ENCODE measurements at places on chromosomes 7 and 10.

GRCh38 chr10:84605802-84606201 is 277.4 kb downstream of the CCSER2 start:
- no peak for DNase-seq

DNA sequence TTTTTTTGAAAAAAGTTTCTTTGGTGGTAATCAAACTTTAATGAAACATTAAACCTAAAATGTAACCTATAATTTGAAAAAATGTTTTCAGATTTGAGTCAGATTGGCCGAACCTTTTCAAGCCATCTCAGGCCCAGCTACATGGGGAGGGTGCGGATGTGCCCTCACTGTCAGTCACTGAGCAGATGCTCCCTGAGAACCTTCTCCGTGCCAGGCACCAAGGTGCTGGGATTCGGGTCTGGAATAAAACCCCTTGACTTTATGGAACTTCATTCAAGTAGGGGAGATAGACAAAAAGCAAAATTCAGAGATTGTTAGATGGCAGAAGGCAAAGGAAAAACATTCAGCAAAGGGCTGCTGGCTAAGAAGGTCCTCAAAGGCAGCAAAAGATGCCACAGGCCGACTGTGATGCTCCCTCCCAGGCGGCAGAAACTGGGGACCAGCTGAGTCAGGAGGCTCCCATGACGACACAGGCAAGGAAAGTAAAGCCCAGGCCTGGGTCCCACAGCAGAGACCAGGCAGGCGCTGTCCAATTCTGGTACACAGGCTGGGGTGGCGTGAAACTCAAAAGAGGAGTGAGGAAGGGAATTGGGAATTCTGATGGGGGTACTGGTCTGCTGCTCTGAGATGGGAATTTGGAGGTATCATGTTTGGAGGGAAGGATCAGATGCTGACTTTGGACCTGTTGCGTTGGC is 82.2 kb upstream of the DDC start:
- DNase-seq: no peak

DNA sequence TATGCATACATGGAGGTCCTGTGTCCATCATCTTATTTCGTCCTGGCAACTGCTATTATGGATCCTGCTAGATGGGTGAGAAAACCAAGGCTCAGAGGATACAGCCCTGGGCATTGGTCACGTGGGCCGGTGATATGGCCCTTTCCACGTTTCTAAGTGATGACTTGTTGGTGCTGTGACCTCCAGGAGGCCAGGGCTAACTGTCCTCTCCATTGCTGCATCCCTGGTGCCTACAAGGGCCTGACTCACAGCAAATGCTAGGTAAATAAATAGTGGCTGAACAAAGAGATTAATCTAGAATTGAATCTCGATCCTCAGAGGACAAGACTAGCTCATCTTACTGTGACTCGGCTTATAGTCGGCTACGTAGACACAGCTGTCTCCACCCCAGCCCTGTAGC is 78.6 kb downstream of the FAM53B start:
- DNase-seq: no peak

GRCh38 chr7:115603416-115603815 is 427.1 kb downstream of the TFEC start:
- DNase-seq: no peak

GRCh38 chr10:79165070-79165778 is 96.5 kb downstream of the ZMIZ1 start:
- DNase-seq: no peak

- no peak for DNase-seq
Measured at GRCh38 chr7:6277476-6277875, 5.1 kb upstream of the CYTH3 start.

- DNase-seq: no peak
Measured at GRCh38 chr10:24432478-24433416, 223.8 kb downstream of the KIAA1217 start.

DNA sequence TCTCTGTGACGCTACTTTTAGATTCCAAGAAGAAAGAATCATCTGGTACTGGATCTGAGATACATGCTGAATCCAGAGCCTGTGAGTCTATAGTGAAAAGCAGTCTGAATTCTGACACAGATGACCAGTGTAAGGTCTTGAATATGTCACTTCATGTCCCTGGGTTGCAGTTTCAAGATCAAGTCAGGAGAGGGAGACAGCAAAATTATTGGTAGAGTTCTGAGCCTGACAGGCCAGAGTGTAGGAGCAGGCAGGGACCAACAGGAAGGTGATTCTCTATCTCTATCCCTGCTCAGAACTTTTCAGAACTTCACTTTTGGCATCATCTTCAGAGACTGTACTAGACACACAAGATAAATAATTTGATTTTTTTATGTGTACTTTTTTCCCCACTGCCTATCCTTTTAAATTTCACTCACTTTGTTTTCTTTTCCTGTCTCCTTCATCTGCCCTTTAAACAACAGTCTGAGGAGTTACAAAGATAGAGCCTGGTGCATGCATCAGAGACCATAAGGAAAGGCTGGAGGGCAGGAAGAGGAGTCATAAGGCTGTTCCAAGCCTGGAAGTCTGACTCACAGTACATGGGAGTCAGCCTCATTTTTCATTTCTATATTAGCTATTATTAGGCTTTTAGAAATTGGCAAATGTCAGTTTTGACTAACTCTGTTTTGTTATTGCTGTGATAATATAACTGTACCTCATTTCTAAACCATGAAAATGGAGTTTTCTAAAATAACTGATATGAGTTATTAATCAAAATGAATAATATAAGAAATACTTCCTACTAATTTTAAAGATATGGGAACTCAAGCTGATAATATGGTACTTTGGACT is 120.2 kb upstream of the TMEM229A start:
- DNase-seq: peak; percentile 2

DNA sequence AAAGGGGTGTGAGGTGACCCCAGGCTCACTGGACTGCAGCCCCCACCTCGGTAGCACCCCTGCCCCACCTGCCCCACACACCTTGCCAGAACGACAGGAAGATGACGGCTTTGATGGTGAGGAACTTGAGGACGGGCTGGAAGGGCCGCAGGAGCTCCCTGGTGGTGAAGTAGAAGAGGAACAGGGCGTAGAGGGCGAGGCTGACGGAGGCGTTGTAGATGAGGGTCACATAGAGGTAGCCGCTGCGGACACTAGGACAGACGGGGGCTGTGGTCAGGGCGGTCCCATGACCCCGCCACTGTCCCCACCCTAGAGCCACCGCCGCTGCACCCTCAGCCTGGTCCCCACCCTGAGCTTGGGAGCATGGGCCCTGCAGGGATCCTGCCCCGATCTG is 7.6 kb downstream of the TMEM184A start:
- no peak for DNase-seq

DNA sequence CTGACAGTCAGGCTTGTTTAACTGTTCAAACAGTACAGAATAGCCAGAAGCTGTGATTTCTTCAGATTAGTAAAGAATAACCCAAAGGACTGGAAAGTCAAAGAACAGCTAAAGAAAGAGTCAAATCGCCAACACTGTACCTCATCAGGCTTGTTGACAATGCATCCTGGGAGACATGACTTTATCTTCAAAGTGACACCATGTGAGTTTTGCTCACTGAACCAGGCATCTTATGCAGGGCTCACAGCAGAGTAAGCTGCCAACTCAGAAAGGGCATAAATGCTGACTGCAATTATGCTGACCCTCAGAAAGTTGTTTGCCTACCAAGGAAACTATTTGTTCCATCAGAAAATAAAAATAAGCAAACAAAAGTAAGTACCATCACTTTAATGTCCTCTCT is 96.4 kb downstream of the MAGI2 start:
- no peak for DNase-seq

DNA sequence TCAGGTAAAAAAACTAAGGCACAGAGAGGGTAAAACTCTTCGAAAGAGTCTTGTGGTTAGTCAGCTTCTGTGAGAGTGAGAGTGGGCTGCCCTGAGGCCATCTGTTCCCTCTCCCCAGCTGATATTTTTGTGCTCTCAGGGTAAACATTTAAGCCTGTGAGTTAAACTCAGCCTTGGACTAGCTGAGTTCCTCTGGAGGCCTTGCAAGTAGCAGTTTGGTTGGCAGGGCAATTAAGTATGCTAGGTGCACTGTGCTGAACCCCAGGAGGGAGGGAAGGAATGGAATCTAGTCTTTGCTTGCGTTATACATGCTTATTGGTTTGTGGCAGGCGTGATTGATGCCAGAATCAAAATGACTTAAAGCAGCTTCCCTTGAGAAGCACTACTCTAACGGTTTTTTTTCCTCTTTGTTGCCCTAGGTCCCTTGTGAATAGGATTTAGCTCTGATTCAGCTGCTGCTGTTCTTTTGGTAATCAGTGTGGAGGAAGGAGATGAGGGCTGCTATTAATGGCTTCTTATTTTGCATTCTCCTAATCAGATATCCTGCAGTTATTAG is 140.2 kb downstream of the AUTS2 start:
- DNase-seq: peak; percentile 42

DNA sequence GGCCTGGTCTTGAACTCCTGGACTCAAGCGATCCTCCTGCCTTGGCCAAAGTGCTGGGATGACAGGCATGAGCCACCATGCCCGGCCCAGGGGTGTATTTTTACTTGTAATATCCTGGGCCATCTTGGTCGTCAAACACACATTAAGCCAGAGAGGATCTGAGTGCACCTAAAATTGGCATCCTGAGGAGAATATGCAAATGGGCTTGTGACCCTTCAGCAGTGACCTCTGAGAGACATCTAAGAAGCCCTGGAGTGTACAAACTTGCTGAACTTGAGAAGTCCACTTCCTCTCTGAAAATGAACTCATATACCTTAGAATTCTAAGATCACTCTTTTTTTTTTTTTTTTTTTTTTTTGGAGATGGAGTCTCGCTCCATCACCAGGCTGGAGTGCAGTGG is 372.0 kb upstream of the C7orf33 start:
- no peak for DNase-seq

DNA sequence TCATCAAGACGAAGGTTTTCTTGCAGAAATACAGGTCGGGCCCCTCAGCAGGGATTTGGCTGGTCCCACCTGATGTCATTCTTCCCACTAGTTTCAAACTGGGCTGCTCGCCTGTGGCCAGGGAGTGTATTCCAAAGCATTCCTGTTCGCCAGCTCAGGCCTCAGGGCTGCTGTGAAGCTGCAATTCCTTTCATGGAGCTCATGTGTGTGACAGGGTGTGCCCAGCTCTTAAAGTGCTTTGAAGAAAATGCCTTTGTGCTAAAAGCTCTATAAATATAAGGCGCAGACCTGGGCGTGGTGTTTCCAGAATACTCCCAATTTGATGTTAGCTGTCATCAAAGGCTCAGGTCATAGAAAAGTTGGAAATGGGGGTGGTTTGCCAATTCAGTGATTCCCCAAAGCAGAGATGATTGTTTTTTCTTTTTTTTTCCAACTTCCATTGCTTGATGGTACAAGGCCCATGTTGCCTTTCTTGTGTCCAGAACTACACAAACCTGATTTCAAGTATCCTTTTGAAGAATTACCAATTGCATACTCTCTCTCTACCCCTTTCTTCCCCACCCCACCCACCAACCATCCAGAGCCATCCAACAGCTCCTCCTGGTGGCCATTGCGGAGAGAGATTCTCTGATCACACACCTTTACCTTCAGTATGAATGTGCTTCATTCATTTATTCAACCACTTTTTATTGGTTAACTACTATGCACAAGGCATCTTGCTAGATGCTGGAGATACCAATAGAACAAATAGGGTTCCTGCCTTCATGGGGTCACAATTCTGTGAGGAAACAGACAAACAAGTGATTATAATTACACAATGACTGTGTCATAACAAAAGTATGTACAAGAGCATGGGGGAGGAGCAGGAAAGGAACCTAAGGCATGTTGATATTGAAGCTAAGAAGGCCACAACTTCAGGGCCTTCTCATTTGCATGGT is 297.3 kb upstream of the LYZL1 start:
- peak; percentile 20 for DNase-seq

DNA sequence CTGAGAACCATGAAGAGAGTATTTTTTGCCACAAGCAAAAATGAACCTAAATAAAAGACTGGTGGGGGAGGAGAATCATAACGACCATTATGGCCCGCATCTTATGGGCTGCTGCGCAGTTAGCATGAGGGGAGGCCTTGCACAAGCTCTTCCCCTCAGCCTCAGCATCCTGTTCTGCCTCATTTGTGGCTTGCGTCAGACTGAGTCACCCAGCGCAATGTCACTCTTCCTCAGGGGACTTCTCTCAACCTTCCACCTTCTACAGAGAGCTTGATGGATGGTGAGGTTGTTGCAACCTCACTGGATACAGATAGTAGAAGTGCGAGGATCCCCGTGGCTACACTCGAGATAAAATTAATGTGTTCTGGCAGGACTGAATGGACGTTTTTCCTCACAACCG is 16.8 kb upstream of the GPR15LG start:
- no peak for DNase-seq

DNA sequence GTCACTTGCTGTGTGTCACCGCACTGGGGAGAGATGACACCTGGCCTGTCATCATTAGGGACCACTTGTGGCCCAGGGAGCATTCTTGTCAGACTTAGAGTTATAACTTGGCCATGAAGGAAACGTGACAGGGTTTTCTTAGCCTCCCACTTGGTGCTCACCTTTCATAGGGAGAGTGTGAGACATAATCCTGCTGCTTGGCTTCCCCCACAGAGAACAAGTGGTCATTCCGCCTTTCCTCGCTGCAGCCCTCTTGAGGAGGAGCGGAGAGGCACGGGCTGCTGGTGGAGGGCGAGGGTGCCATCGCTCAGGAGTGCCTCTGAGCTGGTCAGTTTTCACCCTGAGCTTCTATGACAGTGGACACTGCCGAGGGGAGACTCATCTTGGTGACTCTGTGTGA is 125.0 kb upstream of the GJD4 start:
- no peak for DNase-seq

- DNase-seq: no peak
Measured at GRCh38 chr7:135262623-135263320, 29.1 kb downstream of the STRA8 start.

DNA sequence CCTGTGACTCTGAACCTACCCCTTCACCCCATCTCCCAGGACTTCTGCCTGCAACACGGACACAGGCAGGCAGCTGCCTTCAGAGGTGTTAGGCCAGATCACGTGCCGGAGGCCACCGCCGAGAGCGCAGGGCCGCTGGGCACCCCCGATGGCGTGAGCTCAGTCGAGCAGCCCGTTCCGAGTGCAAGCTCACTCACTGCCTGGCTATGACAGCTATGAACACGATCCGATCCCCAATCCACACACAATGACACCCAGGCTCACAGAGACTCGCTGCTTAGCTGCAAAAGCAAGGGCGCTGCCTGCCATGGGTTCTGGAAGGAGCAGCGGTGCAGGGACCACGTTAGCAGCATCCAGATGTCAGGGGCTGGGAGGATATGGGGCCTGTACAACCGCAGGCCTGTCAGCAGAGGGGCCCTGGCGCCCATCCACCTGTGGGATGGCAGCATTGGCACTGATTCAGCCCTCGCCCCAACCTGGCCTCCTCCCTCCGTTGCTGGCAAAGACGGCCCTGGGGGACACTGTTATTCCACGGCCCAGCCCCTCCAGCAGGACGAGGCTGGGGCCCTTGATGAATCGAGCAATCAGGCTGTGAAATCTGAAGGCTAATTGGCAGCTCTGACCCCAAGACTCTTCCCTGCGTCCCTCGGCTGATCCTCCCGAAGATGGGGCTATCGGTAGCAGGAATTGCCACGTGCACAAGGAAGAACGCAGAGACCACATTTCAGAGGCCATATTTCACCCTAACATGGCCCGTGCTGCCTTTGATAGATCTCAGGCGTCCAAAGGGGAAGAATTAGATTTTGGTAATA is 230.1 kb downstream of the ELFN1 start:
- DNase-seq: no peak
